Thoracic aorta (tissue), 2 donors: ENCODE measurements at places on chromosomes 16 and 17.

DNA sequence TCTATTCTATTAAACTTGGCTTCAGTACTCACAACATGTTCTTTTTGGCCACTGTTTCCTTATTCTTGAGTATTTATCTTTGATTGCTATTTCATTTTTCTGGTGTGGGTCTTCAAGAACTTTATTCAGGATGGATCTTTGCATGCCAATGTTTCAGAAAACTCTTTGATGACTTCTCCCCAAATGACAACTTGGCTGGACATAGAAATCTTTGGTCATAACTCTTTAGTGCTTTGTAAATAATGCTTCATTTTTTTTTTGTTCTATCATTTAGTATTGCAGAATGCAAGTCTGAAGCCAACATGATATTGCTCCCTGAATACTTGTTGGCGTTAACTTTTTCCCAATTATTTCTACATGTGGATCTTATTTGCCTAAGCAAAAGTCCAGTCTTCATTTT is 103.6 kb upstream of the HS3ST2 start:
- DNase-seq = no peak

- DNase-seq = no peak
These were observed 129.1 kb downstream of the MYO1D start for GRCh38 chr17:32747856-32748255.

GRCh38 chr17:65856865-65857264 is 295.4 kb upstream of the AXIN2 start:
- DNase-seq = no peak

DNA sequence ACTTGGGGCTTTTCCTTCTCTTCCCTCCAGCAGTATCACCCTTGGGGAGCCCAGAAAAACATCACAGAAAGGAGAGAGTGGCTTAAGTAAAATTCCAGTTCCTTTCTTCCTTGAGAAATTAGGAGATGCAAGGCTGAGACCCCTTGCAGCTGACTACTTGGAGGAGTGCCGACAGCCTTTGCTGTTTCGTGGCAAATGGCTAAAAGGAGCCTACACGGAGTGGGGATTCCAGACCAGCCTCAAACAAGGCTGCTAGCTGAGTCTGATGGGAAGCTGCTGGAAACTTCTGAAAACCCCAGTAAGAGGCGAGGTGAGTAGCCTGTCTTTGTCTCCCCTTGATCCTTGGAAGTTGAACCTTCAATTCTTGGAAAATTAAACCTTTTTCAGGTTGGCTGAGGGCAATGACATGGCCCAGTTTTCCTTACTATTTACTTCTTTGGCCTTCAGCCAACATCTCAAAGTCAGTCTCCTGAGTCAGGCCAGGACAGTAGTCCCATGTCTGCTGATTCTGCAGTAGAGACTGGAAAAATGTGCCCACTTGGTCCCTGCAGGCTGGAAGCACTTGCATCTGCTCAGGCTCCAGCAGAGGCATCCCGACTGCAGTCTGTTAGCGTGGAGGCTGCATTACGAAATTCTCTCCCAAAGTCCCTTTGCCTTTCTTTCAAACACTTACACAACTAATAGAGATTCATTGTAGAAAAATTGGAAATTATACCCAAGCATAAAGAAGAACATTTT is 23.4 kb downstream of the SMIM36 start:
- no peak for DNase-seq

DNA sequence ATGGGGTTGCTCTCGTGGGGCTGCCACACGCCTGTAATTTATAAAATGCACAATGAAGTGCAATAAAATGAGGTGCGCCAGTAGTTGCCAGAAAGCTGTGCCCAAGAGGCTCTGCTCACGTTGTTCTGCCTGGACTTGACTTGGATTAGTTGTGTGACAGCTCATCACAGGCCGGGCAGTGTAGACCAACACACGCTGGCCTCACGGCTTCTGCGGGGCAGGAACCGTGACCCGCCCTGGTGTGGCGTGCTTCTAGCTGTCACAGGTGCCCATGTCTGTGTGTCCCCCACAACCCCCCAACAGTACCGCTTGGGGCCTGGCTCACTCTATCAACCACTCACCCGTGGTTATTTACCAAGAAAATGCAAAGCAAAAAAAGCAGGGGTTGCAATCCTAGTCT is 112.2 kb upstream of the ZNF750 start:
- DNase-seq = no peak

- DNase-seq = no peak
These were observed 148.3 kb downstream of the CDH8 start for GRCh38 chr16:61887903-61888302.

- no peak for DNase-seq
These were observed 16.3 kb downstream of the ERAL1 start for GRCh38 chr17:28871056-28871579.

DNA sequence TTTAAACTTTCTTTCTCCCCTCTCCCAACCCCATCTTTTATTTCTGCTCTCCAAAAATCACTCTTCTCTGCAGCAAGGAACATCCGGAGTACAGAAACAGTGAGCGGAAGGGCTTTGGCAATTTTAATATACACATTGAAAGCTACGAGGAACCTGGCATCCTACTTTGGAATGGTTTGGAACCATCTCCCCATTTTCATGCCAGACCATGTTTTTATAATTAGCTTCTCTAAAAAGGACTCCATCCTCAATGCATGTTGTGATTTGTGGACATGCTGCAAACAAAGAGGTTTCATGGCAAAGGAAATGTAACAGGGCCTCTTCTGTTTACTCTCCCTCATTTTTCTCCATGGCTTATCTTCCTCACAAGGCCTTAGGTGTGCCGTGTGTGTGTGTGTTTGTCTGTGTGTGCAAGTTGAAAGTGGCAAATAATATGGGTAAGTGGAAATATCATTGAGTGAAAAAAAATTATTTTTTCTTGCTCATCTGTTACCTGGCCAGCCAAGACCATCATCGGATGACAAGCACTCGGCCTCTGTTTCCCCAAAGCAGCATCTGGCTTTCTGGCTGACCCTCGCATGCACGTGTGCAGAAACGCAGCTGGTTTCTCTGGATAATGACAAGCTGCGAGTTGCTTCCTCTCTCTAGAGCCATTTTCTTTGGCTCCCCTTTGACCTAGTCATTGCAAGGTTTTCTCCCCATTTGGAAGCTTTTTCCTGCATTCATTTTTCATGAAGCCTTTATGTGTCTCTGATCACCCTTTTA is 585.0 kb downstream of the TMEM114 start:
- DNase-seq = no peak

GRCh38 chr17:40532520-40533253 is 31.3 kb upstream of the TNS4 start:
- no peak for DNase-seq

DNA sequence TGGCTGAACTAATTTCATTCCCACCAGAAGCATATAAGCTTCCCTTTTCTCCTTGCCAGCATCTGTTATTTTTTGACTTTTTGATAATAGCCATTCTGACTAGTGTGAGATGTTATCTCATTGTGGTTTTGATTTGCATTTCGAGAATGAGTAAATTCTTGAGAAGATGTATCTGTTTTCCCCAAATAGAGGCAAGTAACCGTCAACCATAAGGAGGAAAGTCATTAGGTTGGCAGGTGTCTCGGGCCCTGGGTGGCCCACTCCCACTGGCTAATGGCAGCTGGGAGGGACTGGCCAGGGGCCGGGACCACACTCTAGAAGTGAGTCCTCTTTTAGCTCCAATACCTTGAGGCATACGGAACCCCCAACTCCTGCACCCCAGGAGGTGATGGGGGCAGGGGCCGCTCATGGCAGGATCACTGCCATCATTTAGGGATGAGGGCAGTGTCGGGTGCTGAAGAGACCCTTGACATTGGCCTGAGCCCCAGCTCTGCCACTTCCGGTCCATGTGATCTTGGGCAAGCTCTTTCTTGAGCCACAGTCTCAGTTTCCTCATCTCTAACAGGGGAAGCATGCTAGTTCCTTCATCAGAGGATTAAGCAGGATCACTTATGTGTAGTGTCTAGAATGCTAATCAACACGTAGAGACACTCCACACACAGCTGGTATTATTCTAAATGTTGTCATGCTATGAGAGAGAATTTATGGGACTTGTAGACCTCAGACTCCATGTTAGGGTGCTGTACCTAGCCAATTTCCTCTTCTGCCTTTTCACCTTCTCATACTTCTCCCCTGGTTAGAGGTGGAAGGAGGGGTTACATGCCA is 44.3 kb downstream of the RGS9 start:
- no peak for DNase-seq
